ENCODE measurements at places on chromosomes 1 and 21.

DNA sequence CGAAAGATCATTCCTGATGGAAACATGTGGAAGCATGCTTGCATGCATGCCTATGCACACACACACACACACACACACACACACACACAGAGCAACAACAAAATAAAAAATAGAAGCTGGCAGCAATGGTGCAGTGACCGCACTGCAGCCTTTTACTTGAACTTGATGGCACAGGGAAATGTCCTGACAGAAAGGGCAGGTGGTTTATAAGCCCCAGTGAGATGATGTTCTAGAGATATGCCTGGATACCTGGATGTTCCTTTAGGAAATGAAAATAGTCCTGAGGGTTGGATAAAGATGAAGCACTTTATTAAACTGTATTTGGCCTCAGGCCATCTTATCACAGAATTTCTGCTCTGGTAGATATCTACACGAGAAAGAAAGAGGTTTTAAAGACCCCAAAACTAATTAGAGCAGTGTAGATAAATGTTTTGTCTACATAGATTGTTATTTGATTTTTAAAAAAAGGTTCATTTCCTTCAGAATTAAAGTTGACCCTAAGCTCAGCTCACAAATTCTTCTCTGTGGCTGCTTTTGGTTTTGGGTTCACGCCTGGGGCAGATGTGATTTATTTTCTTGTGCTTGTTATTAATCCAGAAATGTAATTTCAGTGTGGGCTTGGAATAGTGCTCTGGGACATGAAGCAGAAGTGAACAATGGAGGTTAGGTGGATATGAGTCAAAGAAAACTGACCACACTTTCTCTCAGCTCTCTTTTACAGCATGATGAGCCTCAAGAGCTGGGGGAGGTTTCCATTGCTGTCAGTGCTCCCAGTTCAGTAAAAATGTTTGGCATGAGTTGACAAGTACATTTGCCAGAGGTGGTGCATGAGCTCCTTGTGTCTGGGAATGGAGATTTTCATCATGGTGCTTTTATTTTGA is 22.9 kb downstream of the ADAM30 start:
- peak; percentile 89 for DNase-seq

DNA sequence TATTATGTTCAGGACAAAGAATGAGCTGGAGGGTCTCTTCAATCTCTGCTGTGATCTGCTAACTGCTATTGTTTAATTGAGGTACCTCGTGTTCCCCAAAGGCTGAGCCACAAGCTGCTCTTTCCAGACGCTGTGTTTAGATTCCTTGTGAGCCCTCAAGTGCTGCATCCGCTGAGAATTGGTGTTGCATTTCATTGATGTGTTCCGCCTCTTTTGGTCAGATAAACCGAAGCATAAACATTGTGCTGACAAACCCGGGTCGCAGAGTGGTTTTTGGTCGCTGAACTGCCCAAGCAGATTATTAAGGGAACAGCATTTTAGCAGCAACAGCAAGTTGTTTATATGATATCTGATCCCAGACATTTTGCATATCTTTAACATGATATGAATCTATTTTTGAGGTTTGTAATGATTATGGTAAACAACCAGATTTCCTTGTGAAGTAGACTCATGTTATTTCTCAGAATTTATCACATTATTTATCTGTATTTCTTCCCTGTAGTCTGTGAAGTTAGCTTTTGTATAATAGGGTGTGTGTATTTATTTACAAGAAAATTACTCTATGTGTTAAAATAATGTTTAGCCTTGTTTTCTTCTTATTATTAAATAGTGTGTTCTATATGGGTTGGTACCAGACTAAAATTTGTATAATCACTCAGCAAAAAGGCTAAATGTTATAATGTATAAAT is 217.2 kb upstream of the C1orf105 start:
- peak; percentile 7 for DNase-seq

DNA sequence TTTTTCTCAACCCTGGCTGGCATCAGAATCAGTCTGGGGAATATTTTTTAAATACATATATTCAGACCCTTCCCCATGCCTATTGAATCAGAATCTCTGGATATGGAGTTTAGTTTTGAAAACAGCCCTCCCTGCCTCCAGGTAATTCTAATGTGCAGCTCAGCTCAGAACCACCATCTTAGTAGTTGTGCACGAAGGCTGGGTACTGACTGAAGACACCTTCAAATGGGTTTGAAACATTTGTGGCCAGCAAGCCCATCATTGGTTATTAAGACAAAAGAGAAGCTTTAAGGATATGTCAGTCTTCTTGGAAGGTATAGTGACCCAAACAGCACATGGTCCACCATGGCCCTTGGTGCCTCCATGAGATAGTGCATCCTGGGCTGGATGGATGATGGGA is 7.1 kb downstream of the LRRC8D start:
- DNase-seq: no peak

DNA sequence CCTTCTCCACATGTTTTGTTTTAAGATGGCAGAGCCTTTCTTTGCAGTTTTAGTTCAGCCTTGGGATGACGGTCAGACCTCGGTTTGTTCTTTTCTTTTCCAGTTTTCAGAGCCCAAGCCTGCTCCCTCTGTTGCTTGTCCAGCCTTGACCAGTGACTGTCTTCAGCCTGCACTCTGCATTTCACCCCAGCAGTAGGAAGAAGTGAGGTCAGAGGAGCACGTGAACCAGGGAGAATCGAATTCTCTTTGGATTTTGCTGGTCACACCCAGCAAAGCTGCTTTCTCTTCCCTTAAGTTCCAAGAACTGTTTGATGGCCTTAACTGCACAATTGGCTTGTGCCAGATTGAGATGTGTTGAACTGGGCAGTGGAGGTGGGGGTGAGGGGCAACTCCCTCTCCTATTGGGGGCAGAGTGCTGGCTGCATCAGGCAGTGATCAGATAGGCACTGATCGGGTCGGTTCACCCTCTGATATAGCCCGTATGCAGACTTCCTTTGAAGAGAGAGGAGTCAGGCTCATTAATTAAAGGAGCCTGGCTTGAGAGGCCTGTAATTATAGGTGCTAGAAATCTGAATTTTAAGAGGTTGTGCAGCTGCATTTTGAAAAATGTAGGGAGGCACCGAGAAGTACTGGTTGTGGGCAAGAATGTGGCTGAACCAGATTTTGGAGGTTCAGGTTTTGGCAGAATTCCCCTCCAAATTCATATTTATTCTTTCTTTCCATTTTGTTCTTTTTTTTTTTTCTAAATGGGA is 42.4 kb downstream of the PEX14 start:
- DNase-seq: no peak

DNA sequence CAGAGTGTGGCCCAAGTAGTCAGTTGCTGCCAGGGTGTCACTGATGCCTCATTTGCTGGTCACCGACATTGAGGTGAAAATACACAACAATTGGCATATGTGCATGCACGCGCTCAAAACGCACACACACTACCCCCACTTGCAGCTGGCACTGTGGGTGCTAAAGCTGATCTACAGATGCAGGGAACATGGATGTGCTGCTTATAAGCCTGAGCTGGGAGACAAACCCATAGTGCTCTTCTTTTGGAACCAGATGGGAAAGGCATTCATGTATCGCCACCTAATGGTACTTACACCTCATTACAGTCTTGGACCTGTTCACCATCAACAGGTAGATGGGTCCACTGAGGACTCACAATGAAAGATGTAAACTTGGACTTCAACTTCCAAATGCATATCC is 70.3 kb upstream of the CAMK1G start:
- DNase-seq: peak; percentile 11

DNA sequence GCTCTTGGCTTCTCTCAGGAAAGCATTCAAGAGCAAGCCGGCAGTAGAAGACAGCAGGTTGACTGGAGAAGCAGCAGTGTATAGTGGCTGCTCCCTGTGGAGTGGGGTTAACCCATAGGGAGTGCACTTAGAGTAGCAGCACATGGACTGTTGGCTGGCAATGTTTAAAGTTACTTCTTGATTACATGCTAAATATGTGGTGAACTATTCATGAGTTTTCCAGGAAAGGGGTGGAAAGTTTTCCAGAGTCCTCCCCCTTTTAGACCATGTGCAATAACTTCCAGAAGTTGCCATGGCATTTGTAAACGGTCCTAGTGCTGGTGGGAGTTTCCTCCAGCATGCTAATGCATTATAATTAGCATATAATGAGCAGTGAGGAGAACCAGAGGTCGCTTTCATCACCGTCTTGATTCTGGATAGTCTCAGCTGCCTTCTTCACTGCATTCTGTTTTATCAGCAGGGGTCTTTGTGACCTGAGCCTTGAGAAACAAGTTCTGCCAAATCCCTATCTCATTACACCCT is 131.8 kb downstream of the CCDC185 start:
- no peak for DNase-seq

DNA sequence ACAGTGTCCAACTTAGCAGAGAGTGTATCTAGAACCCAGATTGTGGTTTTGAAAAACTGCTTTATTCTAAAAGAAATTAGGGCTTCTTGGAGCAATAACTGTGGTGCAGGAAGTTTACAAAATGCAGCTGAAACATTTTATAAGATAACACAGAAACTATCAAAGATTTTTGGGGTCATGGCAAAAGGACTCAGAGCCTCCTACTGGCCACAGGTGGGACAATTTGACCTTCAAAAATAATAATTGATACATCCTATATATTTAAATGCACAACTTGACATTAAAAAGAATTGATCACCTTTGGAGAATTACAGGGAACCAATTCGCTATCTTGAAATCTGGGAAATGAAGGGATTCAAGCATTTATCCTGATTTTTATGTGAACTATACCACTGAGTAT is 235.2 kb downstream of the RPS6KC1 start:
- no peak for DNase-seq

- DNase-seq: peak; percentile 88
These were observed 4.7 kb upstream of the FAAP20 start for GRCh38 chr1:2199042-2199810.

GRCh38 chr1:85356130-85356529 is 79.7 kb upstream of the BCL10 start:
- no peak for DNase-seq

DNA sequence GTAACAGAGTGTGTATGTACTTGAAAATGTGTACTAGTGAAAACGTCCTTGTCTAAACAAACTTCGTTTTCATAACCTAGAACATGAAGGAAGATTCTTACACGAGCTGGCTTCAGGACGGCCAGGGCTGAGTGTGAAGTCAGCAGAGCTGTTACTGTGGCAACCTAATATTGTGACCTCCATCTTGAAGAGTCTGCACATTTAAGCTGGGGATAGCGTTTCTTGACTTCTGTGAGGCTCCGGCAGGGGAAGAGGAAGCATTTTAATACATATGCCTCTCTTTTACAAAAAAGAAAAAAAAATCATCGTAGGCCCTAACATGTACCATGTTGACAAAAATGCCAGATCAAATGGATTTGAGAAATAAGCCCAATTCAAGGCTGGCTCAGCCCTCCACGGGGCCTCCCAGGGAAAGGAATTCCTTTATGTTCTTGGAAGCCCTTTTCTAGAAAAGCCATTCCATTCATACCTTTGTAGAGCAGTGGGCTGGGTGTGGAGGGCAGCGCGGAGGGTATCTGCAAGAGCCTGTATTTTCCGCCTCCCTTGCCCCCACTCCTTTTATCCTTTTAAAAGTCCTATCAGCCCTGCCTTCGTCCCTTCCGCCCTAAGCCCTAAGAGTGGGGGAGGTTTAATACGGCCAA is 51.1 kb downstream of the SIM2 start:
- DNase-seq: peak; percentile 21

GRCh38 chr1:205693421-205693991 is 13.2 kb upstream of the SLC45A3 start:
- no peak for DNase-seq

GRCh38 chr1:240522122-240522822 is 89.7 kb downstream of the GREM2 start:
- no peak for DNase-seq

- no peak for DNase-seq
These were observed 107.3 kb downstream of the RNF220 start for GRCh38 chr1:44512313-44512885.

GRCh38 chr1:102937401-102937800 is 170.9 kb downstream of the COL11A1 start:
- no peak for DNase-seq

DNA sequence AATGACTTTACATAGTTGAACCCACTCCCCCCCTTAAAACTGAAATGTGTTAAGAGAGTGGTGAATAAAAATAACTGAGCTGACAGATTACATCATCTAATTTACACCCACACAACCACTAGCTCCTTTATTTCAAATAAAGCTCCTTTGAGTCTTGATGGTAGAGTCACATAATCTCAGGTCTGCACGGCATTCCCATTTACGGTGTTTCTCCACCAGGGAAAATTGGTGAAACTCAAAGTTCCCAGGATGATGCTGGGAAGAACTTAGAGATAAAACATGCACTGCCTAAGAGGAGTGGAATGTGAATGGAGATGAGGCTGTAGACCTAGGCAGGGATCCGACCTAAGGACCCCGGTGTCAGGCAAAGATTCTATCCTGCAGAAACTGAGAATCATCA is 727.8 kb upstream of the ADAMTS5 start:
- no peak for DNase-seq

DNA sequence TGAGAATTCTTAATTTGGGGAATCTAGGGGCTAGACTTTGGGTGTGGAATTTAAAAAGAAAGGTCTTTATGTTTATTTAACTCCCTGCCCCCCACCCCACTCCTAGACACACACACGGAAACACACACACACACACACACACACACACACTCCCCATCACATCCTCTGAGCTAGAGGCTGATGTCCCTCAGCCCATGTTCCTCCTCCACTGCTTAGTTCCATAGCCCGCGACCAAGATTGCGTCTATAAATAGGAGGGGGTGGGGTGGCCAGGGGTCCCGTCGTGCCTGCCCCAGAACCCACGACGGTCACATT is 655 bp upstream of the KIRREL1 start:
- DNase-seq: no peak

DNA sequence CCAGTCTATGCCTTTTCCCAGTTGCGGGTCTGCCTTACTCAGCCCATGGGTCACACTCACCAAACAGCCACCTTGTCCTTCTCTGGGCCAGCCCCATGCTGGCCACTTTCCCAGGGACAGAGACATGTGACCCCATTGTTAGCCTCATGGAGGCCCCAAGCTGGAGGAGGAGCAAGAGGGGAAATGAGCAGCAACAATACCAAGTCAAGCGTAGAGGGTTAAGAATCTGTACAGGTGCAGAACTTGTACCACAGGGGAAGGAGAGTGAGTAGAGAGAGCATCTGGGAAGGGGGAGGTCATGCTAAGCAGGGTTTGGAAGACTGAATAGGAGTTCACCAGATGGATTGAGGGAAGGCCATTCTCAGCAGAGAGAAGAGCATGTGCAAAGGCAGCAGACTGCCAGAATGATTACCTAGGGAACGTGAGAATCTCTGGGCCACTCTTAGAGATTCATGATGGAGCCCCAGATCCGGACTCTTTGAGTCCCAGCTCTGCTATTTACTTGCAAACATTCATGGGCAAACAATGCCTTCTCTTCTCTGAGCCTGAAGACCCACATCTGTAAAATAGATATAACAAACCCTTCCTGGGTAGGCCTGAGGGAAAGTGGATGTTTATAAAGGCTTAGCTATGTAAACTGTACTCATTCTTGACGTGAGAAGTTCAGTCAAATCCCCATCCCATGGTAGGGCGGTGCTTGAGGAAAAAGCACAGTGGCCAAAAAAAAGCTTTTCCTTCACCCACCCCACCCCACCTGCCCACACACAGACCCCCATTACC is 2.8 kb upstream of the SLC2A1 start:
- DNase-seq: no peak

- no peak for DNase-seq
These were observed 11.4 kb downstream of the SLC45A3 start for GRCh38 chr1:205668951-205669340.

- DNase-seq: no peak
These were observed 27.7 kb upstream of the LRRC7 start for GRCh38 chr1:69540052-69540451.

GRCh38 chr1:241129207-241129960 is 227.6 kb downstream of the RGS7 start:
- DNase-seq: no peak

Data from stromal cell of bone marrow (primary cell).